ENCODE measurements at places on chromosomes 13 and 19.

- DNase-seq: no peak
Measured at GRCh38 chr19:43997631-43998290, 5.0 kb upstream of the ZNF230 start.

GRCh38 chr13:67097892-67098452 lies 132.2 kb downstream of the PCDH9 start:
- DNase-seq: no peak

DNA sequence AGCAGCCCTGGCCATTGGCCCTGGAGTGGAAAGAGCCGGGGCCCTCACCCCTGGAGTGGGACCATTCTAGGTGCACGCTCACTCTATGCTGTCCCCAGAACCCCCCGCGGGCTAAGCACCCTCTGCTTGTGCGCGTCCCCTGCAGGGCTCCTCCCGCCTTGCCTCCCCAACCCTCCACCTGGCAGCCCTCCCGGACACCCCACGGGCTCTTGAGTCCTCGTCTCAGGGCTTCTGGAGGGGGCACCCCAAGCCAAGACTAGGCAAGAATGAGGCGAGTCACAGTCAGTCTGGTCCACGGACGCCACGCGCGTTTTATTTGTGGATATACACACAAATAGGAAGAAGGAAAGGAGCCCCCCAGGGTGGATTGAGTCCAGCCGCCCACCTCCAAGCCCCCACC lies 7.0 kb upstream of the TMEM161A start:
- DNase-seq: no peak

DNA sequence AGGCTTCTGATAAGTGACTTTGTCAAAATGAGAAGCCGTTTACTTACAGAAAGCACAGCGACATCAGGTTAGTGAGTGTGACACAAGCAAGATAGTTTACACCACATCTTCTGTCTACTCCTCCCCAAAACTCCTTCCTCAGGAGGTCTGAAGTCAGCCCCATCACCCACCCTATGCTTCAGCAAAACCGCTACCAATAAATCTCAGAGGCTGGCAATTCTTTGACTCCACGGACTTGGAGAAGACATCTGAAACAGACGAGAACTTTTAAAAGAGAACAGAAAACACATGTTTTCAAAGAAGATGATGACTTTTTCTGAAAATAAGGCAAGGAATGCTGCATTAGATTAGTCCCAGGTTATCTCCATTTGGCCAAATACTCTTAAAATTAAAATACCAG lies 261.1 kb downstream of the TBC1D4 start:
- DNase-seq: no peak

DNA sequence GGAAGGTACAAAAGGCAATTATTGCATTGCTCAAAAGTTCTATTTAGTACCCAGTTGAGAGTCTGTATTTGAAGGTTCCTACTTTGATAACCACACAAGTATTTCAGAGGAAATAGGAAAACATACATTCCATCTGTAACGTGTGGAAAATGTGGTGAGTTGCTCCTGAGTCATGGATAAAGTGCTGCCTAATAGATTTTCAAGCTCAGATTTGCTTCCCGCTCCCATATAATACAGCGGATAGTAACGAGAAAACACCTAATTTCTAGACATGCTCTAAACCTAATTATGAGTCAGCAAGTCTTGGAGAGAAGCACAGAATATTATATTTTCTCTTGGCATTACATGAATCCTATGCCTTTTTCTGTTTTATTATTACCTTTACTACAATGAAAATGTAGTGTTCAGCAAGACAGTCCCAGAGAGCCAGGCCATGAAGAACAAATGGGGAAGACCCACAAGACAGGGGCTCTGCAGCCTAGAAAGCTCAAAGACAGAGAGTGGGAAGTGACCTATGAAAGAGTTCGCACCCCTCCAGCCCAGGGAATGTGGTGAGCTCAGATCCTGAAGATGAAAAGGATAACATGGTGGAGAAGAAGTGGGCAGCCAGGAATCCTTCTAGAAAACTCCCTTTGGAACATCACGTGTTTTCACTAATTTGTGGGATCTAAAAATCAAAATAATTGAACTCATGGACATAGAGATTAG lies 116.1 kb downstream of the STARD13 start:
- no peak for DNase-seq

- no peak for DNase-seq
Measured at GRCh38 chr13:44605275-44605674, 29.1 kb upstream of the TSC22D1 start.

- DNase-seq: no peak
Measured at GRCh38 chr13:67155898-67156722, 74.0 kb downstream of the PCDH9 start.

GRCh38 chr19:42816894-42817293 lies 51.4 kb upstream of the PSG8 start:
- no peak for DNase-seq

GRCh38 chr13:84739021-84739420 lies 856.7 kb upstream of the SLITRK1 start:
- DNase-seq: no peak

DNA sequence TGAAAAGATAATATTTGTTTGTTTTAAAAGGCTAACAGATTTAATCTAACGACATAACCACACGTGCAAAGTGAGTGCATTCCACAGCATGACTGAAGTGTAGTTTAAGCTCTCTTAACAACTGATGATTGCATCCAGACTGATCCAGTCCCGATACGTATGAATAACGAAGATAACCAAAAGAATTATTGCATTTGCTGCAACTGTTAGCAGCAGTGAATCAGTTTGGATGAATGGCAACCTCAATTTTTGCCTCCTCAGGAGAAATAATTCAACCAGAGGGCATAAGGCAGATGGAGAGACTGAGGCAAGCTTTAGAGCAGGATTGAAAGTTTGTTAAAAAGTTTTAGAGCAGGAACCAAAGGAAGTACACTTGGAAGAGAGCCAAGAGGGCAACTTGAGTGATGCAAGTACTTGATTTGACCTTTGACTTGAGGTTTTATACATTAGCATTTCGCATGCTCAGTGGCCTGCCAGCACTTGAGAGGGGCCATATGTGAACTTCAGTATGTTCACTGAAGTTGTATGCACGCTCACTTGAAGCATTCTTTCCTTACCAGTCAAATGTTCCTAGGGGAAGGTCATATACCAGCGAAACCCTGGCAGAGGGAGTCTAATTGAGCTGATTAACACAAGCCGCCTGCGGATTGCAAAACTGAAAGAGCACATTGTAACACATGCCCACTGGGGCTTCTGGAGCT lies 835.0 kb upstream of the PCDH20 start:
- no peak for DNase-seq

- DNase-seq: no peak
Measured at GRCh38 chr19:9075064-9075949, 11.6 kb upstream of the OR1M1 start.

- DNase-seq: no peak
Measured at GRCh38 chr13:26727633-26728032, 33.0 kb downstream of the GPR12 start.

DNA sequence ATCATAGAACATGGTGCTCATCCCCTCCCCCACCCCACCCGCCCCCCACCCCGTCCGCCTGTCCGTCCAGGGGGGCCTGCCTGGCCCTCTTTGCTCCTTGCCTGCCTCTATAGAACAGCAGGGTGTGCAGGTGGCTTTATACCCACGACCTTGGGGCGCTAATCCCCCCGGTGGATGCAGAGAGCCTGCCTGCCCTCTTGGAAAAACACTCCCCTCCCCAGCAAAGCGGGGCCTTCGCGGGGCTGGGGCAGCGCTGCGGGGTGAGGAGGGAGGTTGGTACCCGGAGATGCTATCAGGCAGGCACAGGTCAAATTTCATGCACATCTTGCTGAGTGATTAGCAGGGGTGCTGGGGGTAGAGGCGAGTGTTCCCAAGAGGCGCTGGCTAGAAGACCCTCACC lies 21.9 kb downstream of the RFX1 start:
- DNase-seq: no peak

DNA sequence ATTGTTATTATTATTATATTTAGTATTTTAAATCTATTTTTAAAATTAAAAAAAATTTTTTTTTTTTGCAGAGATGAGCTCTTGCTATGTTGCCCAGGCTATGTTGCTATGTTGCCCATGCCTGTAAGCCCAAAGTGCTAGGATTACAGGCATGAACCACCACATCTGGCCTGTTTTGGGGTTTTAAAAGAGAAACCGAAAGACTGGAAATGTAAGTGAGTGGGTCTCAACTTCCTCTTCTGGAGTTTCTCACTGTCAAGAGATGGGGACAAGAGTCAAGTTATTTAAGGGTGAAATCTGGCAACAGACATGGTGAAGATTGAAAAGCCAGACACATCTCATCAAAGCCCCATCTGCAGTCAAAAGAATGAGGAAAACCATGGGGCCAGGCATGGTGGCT lies 4.2 kb upstream of the OR7G3 start:
- DNase-seq: no peak

- no peak for DNase-seq
Measured at GRCh38 chr13:41637586-41637985, 180.2 kb downstream of the RGCC start.

GRCh38 chr13:89688918-89689317 lies 1658.6 kb upstream of the MIR17HG start:
- DNase-seq: no peak

- no peak for DNase-seq
Measured at GRCh38 chr19:6045108-6045507, 65.2 kb downstream of the RFX2 start.

- DNase-seq: no peak
Measured at GRCh38 chr13:46522748-46523030, 30.3 kb upstream of the LRCH1 start.

- DNase-seq: no peak
Measured at GRCh38 chr19:46386996-46387712, 26.2 kb downstream of the CCDC8 start.

DNA sequence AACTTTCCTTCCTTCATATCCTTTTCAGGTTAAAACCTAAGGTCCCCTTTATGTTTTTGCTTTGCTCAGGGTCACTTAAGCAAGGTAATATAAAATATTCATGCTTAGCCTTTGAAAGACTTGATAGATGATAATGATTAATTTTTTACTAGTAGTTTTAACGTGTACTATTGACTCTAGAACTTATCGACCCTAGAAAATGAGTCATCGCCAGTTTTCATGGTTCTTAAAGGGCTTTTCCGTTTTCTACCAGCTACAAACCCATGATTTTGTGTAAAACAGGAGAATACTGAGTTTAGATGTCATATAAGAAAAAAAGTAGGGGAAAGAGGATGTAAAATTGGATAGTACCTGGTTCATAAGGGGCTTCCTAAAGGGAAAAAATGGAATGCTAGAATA lies 75.7 kb downstream of the DHRS12 start:
- no peak for DNase-seq

DNA sequence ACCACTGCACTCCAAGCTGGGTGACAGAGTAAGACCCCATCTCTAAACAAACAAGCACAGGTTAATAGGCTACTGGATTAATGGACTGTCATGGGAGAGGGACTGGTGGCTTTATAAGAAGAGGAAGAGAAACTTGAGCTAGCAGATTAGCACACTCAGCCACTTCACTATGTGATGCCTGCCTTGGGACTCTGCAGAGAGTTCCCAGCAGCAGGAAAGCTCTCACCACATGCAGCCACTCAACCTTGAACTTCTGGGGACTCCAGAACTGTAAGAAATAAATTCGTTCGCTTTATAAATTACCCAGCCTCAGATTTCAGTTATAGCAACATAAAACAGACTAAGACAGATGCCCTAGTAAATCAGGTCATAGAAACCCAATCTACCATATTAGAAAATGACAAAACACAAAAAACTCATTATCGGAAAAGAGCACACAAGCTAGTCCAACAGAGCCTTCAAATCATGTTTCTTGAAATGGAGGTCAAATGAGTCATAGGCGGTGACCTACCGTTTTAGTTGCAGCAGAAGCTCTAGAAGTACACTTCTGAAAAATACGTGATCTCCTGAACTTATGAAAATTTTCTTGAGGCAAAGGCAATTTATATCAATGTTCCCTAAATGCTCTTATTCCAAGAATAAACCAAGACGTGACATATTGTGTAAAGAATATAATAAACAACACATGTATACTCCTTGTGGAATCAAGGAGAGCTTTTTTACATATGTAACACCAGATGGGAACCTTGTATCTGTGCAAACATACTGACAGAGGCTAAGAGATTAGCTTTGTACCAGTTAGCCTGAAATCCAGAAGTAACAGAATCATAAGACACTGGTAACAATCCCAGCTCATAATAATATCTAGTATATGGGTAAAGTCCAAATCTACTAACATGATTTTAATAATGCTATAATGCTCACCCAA lies 340.9 kb upstream of the SGCG start:
- DNase-seq: no peak

GRCh38 chr13:31038834-31039552 lies 106.5 kb downstream of the TEX26 start:
- no peak for DNase-seq

Data from liver (tissue), 10 donors.